ENCODE measurements at places on chromosomes 6 and 20.

- no peak for DNase-seq
These were observed 307.2 kb downstream of the HIVEP2 start for GRCh38 chr6:142637624-142638351.

- no peak for DNase-seq
These were observed 220.1 kb downstream of the HACE1 start for GRCh38 chr6:104639668-104640067.

GRCh38 chr20:42846784-42847490, 342.8 kb downstream of the PTPRT start:
- DNase-seq, result no peak

DNA sequence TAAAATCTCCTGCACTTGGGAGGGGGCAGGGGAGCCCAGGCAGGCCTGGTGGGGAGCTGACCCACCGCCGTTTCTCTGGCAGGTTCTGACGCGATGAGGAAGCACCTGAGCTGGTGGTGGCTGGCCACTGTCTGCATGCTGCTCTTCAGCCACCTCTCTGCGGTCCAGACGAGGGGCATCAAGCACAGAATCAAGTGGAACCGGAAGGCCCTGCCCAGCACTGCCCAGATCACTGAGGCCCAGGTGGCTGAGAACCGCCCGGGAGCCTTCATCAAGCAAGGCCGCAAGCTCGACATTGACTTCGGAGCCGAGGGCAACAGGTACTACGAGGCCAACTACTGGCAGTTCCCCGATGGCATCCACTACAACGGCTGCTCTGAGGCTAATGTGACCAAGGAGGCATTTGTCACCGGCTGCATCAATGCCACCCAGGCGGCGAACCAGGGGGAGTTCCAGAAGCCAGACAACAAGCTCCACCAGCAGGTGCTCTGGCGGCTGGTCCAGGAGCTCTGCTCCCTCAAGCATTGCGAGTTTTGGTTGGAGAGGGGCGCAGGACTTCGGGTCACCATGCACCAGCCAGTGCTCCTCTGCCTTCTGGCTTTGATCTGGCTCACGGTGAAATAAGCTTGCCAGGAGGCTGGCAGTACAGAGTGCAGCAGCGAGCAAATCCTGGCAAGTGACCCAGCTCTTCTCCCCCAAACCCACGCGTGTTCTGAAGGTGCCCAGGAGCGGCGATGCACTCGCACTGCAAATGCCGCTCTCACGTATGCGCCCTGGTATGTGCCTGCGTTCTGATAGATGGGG, 3.0 kb downstream of the PRND start:
- no peak for DNase-seq

GRCh38 chr6:24980507-24981385, 45.0 kb upstream of the RIPOR2 start:
- no peak for DNase-seq

GRCh38 chr6:2085657-2086056, 159.7 kb downstream of the GMDS start:
- no peak for DNase-seq

- no peak for DNase-seq
These were observed 34.1 kb downstream of the EYA4 start for GRCh38 chr6:133275213-133275612.

GRCh38 chr6:8082954-8083858, 19.0 kb upstream of the BLOC1S5 start:
- no peak for DNase-seq

DNA sequence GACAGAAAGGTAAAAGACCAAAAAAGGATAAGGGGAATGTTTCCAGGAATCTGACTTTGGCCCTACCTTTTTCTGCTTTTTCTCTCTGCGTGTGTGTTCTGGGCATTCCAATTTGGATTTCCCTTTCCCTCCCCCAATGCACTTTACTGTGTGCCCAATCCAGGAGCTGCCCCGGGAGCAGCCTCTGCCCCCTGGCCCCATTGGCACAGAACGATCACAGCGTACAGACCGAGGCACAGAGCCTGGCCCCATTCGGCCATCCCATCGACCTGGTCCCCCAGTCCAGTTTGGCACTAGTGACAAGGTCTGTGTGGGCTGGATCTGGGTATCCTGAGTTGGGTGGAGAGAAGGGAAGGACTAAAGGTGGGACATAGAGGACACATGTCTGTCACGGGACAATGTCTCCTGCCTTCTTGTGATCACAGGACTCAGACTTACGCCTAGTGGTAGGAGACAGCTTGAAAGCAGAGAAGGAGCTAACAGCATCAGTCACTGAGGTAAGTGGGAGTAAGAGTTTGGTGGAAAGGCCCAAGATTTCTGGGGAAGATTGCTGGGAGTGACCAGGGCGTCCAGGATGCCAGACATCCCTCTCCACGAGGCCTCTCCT, 14.6 kb downstream of the PRRC2A start:
- DNase-seq, result no peak

GRCh38 chr6:104537180-104537579, 322.5 kb downstream of the HACE1 start:
- DNase-seq, result peak; percentile 29

DNA sequence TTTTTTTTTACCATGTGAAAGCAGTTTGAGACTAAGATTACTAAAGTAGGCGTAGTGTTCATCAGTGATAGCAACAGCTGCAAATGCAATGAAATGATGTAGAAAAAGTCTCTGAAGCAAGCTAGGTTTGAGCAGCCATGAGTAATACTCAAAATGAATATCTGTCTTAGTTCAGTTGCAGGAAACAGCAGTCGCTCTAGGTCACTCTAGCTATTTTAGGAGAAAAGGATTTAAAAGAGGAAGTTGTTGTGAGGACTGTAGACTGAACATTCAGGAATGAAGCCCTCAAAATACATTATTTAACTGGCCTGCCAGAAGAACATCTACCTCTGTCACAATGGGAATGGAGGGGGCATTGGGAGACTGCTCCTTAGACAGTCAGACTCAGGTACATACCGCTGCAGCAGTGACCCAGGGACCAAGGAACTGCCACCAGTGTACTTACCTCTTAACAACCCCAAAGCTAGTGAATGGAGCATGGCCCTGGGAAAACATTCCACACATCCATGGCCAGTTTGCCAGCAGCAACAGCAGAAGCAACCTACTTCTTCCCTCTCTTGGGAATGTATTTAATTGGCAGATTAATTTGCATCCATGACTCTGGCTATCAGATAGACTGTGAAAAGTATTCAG, 243.0 kb upstream of the KHDRBS2 start:
- DNase-seq, result no peak

DNA sequence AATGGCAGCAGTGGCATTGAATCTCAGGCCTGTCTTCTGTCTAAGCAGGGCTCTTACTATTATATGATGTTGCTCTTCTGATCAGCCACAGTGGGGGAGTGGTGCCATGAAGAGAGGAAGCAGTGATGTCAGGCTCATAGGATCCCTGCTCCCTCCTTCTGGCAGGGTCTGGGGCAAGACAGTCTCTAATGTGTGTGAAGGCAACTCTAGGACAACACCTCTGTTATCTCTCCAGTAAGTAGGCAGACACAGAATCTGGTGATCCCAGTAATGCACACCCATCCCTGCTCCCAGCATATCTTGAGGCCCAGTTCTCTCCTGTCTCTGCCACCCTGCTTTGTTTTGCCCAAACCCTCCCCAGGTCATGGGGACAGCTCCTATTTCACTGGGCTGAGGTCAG, 8.8 kb downstream of the C20orf202 start:
- no peak for DNase-seq

- no peak for DNase-seq
These were observed 695.9 kb upstream of the FLRT3 start for GRCh38 chr20:15033269-15033668.

GRCh38 chr6:17292600-17293133, 11.5 kb downstream of the RBM24 start:
- no peak for DNase-seq

GRCh38 chr20:1336699-1337367, 7.9 kb upstream of the SDCBP2 start:
- DNase-seq, result no peak

- no peak for DNase-seq
These were observed 45.8 kb upstream of the PAK5 start for GRCh38 chr20:9884666-9885065.

GRCh38 chr6:147950623-147950987, 392.0 kb upstream of the SASH1 start:
- DNase-seq, result no peak

- DNase-seq, result peak; percentile 32
These were observed 482.7 kb upstream of the JARID2 start for GRCh38 chr6:14763139-14763538.

DNA sequence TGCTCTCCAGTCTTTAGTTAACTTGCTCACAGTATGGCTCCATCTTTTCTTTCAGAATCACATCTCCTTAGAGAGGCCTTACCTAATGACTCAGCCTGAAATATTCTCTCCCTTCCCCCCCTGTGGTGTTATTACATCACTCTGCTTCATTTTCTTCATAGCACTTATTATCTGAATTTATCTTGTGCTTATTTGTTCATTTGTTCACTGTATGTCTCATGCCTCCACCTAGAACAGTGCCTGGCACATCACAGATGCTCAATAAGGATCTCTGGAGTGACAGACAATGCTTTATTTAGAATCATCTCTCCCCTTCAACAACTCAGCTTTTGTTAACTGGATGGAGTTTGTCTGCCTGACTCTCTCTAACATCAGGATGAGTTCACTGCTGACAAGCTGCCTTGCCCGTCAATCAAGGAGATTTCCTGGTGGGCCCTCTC, 96.6 kb upstream of the MAN1A1 start:
- no peak for DNase-seq

DNA sequence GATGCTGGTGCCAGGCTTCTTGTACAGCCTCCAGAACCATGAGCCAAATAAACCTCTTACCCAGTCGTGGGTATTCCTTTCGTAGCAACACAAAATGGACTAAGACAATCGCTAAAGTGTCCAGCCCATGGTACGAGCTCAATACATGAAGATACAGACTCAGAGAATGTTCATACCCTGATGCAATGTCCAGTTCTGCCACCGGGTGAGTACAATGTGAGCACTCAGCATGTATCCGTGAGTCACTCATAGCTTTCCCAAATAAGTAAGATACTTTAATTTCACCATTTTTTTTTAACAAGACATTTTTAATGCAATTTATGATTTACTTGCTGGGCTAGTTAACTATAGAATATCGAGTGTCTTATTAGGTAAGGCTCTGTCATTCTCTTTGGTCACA, 26.7 kb upstream of the PDE10A start:
- DNase-seq, result no peak

DNA sequence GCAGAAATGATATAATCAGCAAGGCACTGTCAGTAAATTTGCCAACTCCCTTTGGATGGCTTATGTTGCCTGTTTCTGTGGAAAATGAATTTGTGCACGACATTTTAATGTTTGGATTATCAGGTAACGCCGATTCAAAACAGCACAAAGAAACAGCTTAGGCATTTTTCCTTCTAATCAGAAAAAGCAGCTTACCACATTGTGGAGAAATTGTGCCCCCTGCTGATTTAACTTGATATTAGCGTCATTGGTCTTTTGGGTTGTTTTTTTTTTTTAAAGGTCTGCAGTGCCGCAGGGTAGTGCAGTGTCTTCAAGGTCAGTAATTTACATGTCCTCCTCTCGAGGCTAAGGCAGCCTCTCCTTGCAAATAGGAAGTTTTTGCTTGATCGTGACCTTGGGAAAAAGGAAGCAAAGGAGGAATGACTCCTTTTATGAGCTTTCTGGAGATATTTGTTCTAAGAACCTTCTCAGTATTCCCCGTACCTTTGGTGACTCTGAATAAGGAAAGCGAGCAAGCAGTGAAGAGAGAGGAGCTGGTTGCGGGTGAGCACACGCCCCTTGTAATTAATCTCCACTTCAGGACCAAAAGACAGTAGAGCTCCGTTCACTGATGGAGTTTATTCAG, 79.1 kb downstream of the ELOVL4 start:
- DNase-seq, result peak; percentile 69

DNA sequence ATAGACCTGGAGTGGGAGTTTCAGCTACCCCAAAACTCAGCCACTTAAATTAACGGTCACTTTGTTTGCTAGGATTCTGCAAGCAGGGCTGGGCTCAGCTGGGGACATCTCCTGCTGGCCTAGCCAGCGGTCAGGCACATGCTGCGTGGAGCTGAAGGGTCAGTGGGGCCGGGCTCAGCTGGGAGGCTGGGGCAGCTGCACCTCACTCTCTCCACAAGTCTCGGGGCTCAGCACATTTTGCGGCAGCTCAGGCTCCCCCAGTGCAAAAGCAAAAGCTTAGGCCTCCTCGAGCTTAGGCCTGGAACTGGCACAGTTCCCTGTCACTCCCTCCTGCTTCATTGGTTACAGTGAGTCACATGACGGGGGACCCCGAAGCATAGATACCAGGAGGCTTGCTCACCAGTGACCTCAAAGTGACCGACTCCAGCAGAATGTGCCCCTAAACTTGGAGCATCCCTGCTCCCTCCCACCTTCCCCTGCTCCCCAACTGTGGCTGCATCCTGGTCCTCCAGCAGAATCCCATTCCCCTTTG, 80.6 kb upstream of the CST7 start:
- no peak for DNase-seq

- no peak for DNase-seq
These were observed 4.5 kb downstream of the SUN5 start for GRCh38 chr20:32999603-33000250.

GRCh38 chr20:24870881-24871280, 78.2 kb upstream of the CST7 start:
- DNase-seq, result no peak

GRCh38 chr6:2651536-2651935, 99.2 kb downstream of the MYLK4 start:
- no peak for DNase-seq

DNA sequence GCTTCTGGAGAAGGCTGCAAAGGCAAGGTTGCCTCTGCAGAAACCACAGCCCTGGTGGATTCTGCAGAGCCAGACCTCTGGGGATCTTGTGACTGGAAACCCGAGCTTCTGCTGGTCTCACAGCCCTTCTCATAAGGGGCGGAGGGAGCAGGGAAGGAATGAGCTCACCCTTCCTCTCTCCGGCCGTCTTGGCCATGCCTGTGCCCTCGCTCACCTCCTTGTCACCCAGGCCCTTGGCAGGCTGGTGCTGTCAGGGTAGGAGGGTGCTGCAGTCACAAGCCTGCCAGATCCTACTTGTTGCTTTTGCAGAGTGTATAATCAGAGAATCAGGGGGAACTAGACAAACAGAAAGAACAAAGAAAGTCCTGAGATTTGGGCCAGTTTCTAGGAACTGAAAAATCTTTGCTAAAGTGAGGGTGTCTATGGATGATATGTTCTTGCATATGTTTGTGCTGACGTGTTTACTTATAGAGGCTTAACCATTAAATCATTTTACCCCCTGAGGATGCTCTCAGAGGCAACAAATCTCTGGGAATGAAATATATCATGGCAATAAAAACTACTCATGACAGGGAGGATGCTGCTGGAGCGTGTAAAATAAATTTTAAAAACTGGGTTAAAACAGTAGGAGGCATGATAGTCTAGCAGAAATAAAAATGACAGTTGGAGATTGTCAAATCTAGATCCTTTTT, 244.9 kb upstream of the SOX4 start:
- DNase-seq, result no peak

DNA sequence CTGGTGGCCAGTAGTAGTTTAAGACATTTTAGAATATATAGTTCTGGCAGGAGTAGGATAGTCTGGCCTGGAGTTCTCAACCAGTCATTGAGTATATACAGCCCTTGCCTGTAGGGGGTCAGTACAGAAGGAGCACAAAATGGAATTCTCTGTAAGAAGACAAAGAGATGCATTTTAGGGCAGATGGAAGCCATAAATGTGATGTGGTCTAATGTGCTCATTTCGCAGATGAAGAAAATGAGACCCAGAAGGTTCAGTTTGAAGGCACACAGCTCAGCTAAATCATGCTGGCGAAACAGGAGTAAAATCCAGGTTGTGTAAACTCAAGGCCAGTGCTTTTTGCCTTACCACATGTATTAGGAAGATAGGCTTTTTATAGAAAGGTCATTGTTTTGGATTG, 29.6 kb downstream of the QKI start:
- no peak for DNase-seq

- no peak for DNase-seq
These were observed 91.0 kb downstream of the PKHD1 start for GRCh38 chr6:51996296-51996947.

GRCh38 chr20:44776980-44777379, 31.3 kb downstream of the KCNK15 start:
- DNase-seq, result no peak
